ENCODE measurements at places on chromosomes 4 and X.

DNA sequence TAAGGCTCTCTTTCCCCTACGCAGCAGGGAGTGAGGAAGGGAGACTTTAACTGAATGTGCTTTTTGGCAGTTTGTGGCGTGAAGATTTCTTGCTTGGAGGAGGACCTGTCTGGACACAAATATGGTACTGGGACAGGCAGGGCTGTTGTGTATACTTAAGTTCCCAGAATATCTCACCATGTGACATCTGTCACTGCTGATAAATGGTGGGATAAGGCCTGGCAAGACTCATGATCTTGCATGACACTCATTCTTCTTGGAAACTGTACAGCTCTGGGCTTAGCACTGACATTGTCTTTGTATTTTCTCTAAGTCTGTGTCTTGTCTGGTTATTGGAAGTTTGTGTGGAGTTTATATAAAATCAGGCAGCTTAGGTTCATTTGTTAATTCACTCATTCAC lies 93.1 kb downstream of the STK32B start:
- DNase-seq = no peak

DNA sequence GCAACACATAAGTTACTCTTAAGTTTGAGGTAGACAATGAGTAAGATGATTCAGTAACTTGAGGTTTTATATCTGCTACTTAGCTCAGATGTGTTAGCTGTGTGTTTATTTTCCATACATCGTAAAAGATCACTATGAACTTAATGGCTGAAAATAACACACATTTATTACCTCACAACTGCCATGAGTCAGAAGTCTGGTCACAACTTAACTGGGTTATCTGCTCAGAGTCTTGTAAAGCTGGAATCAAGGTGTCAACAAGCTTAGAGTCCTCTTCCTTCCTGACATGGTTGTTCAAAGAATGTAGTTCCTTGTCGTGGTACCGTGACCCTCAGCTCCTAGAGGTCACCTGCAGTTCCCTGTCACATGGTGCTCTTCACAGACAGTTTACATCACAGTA lies 204.9 kb upstream of the MAGEB2 start:
- no peak for DNase-seq

GRCh38 chr4:164716901-164717300 lies 37.0 kb upstream of the SMIM31 start:
- no peak for DNase-seq

GRCh38 chr4:183867247-183867646 lies 37.9 kb upstream of the STOX2 start:
- DNase-seq = no peak

DNA sequence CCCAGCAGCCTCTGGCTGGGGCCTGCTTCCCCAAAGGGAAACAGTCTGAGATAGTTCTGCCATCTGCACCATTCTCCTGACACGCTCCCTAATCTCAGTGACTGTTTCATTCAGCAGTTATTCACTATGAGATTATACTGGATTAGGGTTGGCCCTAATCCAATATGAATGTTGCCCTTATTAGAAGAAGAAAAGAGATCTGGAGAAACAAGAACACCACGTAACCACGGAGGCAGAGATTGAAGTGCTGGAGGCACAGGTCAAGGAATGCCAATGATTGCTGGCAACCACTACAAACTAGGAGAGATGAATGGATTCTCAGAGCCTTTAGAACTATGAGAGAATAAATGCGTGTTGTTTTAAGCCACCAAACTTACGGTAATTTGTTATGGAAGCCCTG lies 7.4 kb downstream of the ACOX3 start:
- no peak for DNase-seq

DNA sequence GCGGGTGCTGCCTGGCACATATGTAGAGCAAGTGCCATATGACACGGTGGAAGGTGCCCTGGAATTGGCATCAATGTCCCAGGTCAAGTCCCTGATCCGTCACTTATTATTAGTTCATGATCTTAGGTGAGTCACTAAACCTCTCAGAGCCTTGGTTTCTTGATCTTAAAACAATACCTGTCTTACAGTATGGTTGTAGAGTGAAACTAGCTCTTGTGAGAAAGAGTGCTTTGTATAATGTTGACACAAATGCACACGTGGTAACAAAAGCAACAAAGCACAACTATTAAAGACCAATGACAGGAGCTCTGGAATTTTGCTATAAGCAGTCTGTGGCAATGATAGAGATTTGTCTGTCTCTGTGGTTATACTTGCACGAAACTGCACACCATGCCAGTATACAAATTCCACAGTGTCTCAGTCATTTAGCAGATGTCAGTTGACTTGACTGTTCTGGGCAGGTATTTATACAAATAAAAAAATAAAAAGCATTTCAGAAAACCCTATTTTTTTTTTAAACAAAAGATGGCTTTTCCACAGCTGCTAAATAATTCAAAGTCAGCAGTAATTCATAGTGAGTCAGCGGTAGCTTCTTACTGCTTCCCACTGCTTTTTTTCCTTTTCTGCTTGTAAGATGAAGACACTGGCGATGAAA lies 19.7 kb upstream of the ACSL1 start:
- no peak for DNase-seq

- no peak for DNase-seq
Measured at GRCh38 chrX:25383196-25383595, 367.4 kb upstream of the ARX start.

DNA sequence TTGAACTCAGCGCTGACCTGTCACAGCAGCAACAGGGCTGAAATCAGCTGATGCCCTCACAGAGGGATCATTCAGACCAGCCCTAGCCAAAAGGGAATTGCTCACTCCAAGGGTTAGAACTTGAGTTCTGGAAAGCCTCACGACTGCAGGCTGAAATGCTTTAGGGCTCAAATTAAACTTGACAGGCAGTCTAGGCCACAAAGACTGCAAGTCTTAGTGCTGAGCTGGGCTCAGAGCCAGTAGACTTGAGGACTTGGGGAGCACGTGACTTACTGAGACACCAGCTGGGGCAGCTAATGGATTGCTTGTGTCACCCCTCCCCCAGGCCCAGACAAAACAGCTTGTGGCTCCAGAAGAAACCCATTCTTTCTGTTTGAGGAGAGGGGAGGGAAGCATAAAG lies 119.0 kb upstream of the SLC6A14 start:
- no peak for DNase-seq

DNA sequence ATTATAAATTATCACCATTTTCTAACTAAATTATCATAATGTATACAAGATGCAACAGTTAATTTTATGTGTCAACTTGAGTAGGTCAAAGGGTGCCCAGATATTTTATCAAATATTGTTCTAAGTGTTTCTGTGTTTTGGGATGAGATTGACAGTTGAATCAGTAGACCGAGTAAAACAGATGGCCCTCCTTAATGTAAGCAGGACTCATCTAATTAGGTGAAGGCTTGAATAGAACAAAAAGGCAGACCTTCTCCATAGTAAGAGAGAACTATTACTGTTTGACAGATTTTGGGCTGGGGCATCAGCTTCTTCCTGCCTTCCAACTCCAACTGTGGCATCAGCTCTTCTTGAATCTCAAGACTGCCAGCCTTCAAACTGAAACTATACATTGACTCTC lies 185.8 kb downstream of the TRAM1L1 start:
- no peak for DNase-seq

DNA sequence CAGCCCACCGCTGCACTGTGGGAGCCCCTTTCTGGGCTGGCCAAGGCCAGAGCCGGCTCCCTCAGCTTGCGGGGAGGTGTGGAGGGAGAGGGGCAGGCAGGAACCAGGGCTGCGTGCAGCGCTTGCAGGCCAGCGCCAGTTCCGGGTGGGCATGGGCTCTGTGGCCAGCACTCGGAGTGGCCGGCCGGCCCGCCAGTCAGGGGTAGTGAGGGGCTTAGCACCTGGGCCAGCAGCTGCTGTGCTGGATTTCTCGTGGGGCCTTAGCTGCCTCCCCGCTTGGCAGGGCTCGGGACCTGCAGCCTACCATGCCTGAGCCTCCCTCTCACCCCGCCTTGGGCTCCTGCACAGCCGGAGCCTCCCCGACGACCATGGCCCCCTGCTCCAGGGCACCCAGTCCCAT lies 45.2 kb downstream of the RXFP1 start:
- no peak for DNase-seq

GRCh38 chr4:172726001-172726423 lies 442.6 kb upstream of the GALNT7 start:
- DNase-seq = no peak

DNA sequence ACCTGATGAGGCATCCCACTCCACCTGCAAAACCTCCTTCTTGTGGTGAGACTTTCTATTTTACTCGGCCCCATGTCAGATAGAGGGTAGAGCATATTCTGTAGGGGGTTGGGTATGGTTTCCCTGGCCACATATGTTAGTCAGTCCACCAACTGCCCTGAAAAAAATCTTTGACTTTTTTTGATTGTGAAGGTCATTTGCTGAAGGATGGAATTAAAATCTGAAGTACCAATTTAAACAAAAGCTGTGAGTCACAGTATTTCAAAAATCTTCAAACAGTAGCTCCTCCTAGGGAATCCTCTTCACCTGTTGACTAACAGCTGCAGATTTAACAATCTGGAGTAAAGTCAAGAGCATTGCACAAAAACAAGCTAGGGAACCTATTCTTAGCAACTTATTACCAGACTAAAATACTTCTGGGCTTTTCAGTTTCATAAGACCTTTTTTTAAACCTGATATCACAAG lies 8.0 kb upstream of the CCDC110 start:
- DNase-seq = no peak
